Kidney tubule cell (primary cell): ENCODE measurements at places on chromosomes 7 and 10.

GRCh38 chr10:96973809-96974747, 142.0 kb downstream of the LCOR start:
- no peak for DNase-seq

DNA sequence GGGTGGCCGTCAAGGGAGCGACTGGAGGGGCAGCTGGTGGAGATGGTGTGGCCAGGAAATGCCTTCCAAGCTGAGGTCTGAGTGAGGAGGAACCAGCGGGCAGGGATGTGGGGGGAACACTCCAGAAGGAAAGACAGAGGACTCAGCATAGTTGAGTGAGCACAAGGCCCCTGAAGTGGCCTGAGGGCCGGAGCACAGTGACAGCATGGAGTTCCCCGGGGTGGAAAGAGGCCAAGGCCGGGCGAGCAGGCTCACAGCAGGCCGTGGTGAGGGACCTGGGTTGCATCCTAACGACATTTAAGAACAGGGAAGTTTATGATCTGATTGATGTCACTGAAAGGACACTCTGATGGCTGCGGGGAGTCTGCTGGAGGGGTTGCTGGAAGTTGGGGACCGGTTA, 48.0 kb downstream of the HTRA1 start:
- no peak for DNase-seq

DNA sequence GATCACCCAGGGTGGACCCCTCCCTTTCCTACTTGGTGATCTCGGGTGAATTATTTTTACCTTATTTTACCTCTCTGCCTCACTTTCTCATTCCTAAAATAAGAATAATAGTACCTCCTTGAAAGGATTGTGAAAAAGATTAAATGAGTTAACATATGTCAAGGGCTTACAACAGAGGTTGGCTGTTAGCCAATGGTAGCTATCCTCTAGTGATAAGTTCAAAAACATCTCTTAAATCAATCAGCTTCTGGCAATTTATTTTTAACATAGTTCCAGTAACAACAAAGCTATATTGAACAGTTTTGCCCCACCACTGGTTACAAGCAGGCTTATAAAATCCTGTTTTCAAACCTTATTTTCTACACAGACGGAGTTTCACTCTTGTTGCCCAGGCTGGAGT, 45.4 kb downstream of the TMEM168 start:
- no peak for DNase-seq

GRCh38 chr7:131284702-131285419, 42.8 kb upstream of the MKLN1 start:
- peak; percentile 78 for DNase-seq

DNA sequence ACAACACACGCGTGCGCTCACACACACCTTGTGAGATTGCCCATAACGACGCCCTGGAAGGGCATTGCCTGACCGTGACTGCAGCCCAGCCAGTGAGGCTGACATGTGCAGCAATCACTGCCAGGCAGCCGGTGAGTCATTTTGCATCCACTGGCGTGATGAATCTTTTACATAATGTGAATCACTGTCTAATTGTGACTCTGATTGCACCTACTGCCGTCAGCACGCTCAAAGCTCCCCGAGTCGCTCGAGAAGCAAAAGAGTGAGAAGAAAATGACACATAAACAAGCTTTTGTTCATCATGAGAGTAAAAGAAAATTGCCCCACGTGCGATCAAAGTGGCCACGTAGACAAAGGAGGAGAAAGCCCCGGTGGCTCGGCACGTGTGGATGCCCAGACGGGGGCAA, 117.4 kb upstream of the PFKP start:
- peak; percentile 76 for DNase-seq

DNA sequence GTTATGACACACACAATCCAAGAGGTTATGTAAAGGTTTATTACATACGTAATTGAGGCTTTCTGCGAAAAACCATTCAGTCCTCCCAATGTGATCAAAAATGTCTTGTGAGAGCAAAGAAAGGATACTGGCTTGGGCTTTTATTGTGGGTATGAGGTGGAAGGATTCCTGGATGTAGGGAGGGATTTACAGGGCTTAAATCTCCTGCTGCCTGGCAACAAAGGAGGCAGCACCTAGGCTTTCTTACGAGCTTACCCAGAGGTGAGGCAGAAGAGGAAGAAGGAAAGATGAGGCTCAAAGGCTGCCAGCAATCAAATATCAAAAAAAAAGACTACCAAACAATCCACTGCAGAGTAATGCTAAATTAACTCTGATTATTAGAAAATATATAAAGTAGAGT, 1149.5 kb upstream of the POT1 start:
- no peak for DNase-seq

DNA sequence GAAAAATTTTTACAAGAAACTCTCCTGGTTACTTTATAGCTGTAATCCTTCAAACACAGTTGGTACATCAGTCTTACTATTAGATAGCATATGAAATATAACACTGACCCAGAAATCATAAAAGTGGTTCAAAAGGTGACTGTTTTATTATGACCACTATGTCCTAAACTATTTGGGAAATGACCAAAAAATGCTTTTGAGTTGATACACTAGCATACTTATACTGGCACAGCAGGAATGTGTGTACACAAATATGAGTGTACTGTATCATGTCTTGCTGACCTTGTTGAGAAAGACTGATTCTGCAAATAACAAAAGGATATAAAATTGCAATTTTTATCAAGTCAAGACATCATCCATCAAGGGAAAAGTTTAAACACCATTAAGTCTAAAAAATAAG, 24.3 kb downstream of the CSTF2T start:
- no peak for DNase-seq

- DNase-seq, result peak; percentile 76
Observed at GRCh38 chr7:121107923-121108498, 119.5 kb downstream of the CPED1 start.

GRCh38 chr10:10702211-10702610, 315.5 kb upstream of the CELF2 start:
- no peak for DNase-seq

DNA sequence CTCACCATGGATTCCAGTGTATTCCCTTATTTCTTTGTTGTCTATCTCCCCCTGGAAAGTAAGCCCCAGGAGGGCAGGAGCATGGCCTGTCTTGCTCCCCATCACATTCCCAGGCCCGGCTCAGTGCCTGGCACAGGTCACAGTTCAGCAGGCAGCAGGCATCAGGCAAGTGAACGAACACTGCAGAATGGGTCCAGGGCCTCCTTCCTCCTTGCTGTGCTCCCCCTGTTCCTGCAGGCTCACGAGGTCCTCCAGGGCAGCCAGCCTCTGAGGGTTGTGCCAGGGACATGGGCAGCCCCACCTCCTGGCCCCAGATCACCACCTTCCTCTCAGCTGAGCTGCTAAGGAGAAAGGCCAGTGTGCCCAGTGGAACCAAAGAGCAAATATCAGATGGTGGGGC, 41.8 kb downstream of the PDLIM1 start:
- no peak for DNase-seq

DNA sequence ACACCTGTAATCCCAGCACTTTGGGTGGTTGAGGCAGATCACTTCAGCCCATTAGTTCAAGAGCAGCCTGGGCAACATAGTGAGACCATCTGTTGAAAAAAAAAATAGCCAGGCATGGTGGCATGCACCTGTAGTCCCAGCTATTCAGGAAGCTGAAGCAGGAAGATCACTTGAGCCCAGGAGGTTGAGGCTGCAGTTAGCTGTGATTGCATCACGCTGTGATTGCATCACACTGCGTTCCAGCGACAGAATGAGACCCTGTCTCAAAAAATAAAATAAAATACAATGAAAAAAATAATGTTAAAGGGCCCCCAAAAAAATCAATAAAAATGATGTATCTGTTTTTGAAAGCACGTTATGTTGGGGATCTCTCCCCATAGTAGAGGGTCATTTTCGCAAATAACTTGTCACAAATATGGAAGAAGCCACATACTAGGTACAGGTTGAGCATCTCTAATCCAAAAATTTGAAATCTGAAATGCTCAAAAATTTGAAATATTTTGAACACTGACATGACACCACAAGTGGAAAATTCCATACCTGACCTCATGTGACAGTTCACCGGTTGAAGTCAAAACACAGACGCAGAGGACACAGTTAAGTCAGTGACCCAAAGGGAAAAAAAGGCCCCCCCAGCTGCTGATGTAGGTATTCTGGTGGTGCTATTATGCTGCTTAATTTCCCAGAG, 9.5 kb downstream of the CISD1 start:
- no peak for DNase-seq

GRCh38 chr10:71064413-71065118, 147.8 kb upstream of the UNC5B start:
- no peak for DNase-seq

- DNase-seq, result no peak
Observed at GRCh38 chr10:106495931-106496330, 668.6 kb downstream of the SORCS1 start.

- DNase-seq, result no peak
Observed at GRCh38 chr7:137870684-137871083, 23.9 kb upstream of the DGKI start.

DNA sequence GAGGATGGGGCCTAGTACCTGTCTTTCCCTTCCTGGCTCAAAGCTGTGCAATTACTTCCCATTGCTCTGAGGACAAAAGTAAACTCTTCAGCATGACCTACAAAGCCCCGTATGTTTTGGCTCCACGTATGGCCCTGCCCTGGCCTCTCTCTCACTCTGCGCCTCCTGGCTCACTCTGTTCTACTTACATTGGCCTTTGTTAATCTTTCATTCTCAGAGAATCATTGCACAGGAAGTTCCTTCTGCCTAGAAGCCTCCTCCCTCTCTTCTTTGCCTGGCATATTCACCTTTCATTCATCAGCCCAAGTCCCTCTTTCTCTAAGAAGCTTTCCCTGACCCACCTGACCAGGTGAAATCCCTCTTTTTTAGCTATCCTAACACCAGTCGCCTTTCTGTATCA, 23.9 kb downstream of the LIPM start:
- no peak for DNase-seq
